ENCODE measurements at places on chromosomes 16 and 17. TPM values are rescaled to one million over a fixed set of nuclear protein-coding genes. Genes with fewer than 3 reads are reported as not detected.

NAE1 gene
- polyA plus RNA-seq, result 30.3 TPM

GRCh38 chr17:20187049-20187448, 177.9 kb downstream of the SPECC1 start:
- DNase-seq, result no peak
- H3K27ac ChIP-seq, result no peak overlapping the region
- no peaks in the 10 kb centered on the region for H3K36me3 ChIP-seq
- no peak overlapping the region for H3K4me3 ChIP-seq
- H3K4me1 ChIP-seq, result peaks cover 9% of the 10 kb centered on the region

- peaks cover 13% of the 10 kb centered on the region for H3K27me3 ChIP-seq
- no peaks in the 10 kb centered on the region for H3K4me1 ChIP-seq
- no peak overlapping the region for H3K4me3 ChIP-seq
Observed at GRCh38 chr16:22163806-22164205, 1.5 kb downstream of the SDR42E2 start.

DNA sequence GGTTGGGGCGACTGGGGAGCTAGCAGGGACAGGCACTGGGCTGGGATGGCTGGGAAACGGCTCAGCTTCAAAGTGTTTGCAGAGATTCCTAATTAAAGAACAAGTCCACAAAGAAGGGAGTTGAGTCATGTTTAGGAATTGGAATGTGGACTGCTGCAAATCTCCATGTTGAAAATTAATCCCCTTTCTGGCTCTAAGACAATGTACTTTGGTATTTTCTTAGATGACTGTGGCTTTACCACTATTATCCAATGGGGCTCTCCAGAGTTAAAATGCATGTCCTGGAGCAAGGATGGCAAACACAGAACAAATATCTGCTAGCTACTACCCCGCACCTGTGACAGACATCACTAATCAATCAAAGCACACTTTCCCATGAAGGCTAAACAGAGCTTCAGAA, 22.2 kb upstream of the WSCD1 start:
- no peak for DNase-seq
- H3K36me3 ChIP-seq, result no peaks in the 10 kb centered on the region
- no peak overlapping the region for H3K4me3 ChIP-seq
- H3K4me1 ChIP-seq, result no peaks in the 10 kb centered on the region
- no peak overlapping the region for H3K27ac ChIP-seq

DNA sequence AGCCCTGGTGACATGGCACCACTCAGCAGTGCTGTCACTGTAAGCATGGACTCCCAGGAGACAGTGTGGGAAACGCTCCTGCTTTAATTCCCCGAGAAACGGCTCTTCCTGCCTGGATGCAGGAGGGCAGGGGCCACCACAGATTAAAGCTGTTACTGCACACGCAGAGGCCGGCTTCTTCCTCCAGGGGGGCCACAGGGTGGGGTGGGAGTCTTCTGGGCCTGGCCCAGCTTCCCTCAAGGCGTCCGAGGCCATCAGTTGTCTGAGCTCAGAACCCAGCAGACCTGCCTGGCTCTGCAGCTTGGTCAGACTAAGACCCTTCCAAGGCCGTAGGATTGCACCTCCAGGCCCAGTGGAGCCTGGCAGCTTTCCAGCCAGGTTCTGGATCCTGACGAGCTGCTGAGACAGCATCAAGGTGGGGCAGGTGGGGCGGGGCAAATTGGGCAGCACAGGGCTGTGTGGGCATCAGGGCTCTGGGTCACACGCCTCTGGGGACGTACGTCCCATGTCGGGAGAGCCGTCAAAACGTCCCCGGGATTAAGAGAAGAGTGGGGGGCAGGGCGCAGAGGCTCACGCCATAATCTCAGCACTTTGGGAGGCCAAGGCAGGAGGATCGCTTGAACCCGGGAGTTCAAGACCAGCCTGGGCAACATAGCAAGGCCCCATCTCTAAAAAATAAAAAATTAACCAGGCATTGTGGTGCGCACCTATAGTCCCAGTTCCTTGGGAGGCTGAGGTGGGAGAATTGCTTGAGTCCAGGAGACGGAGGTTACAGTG, 5.0 kb upstream of the CAPN15 start:
- H3K4me3 ChIP-seq, result no peak overlapping the region
- no peak for DNase-seq
- peaks cover 3% of the 10 kb centered on the region for H3K36me3 ChIP-seq
- no peak overlapping the region for H3K27ac ChIP-seq
- no peaks in the 10 kb centered on the region for H3K27me3 ChIP-seq
- no peaks in the 10 kb centered on the region for H3K4me1 ChIP-seq

LRRC37A gene
- 1.1 TPM for polyA plus RNA-seq

DNA sequence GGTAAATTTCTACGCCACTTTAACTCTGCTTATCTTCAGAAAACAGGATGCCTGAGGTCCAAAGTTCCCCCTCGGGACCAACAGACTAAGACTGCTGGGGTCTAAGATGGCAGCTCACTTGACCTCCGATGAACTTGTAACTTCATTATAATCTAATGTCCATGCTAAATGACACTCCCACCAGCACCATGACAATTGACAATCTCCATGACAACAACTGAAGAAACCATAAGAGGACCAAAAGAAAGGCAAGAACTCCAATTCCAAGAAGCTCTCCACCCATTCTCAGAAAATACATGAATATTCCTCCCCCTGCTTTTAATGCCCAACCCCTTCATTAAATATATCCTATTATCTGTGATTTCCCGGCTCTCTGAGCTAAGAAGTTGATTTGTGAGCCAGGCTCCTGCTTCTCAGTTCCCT, 7.5 kb downstream of the CCL4 start:
- DNase-seq, result no peak
- no peaks in the 10 kb centered on the region for H3K36me3 ChIP-seq
- no peaks in the 10 kb centered on the region for H3K4me1 ChIP-seq
- no peak overlapping the region for H3K4me3 ChIP-seq

DNA sequence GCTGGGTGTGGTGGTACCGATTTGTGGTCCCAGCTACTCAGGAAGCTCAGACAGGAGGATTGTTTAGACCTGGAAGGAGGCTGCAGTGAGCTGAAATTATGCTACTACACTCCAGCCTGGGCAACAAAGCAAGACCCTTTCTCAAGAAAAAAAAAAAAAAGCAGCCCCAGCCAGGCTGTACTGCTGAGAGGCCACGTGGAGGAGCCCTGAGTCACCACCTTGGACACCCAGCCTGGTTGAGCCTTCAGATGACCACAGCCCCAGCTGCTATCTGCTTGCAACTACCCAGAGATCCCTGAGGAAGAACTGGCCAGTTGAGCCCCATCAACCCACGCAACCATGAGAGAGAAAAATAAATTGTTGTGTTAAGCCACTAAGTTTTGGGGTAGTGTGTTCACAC, 23.6 kb upstream of the GPRC5C start:
- H3K4me1 ChIP-seq, result peaks cover 3% of the 10 kb centered on the region
- no peak overlapping the region for H3K27ac ChIP-seq
- H3K36me3 ChIP-seq, result no peaks in the 10 kb centered on the region
- DNase-seq, result no peak

DNA sequence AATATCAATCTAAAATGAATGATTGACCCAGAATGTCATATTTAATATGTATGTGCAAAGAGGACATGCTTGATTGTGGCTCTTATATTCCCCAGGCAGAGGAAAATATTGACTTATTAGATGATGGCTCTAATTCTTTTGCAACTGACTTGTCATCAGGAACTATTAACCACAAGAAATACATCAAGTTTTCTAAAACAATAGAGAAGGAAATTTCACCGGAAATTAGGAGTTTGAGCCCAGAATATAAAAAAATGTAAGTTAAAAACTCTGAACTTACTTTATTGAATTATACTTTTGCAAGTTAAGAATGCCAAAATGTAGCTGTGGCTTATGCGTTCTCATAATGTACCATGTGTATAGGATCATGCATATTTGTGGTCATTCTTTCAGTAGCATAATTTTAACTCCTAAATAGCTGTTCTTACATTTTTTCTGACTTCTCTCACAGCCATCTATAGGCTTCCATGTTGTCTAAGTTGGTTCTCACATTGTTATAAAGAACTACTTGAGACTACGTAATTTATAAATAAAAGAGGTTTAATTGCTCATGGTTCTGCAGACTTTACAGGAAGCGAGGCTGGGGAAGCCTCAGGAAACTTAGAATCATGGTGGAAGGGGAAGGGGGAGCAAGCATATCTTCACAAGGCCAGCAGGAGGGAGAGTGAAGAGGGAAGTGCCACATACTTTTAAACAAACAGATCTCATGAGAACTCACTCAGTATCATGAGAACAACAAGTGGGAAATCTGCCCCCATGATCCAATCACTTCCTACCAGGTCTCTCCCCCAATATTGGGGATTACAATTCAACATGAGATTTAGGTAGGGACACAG, 11.6 kb downstream of the EFCAB13 start:
- no peak overlapping the region for H3K4me3 ChIP-seq
- H3K4me1 ChIP-seq, result no peaks in the 10 kb centered on the region
- H3K27ac ChIP-seq, result no peak overlapping the region
- H3K27me3 ChIP-seq, result no peaks in the 10 kb centered on the region
- DNase-seq, result no peak

GRCh38 chr17:50675627-50676026, 32.1 kb downstream of the ANKRD40 start:
- no peaks in the 10 kb centered on the region for H3K36me3 ChIP-seq
- H3K4me1 ChIP-seq, result no peaks in the 10 kb centered on the region
- no peaks in the 10 kb centered on the region for H3K27me3 ChIP-seq

GRCh38 chr16:56932721-56933619, 1.0 kb downstream of the HERPUD1 start:
- no peak for DNase-seq
- H3K4me1 ChIP-seq, result peaks cover 10% of the 10 kb centered on the region
- H3K27me3 ChIP-seq, result no peaks in the 10 kb centered on the region
- peak overlapping the region; percentile 81 for H3K27ac ChIP-seq
- H3K4me3 ChIP-seq, result peak overlapping the region; percentile 69
- peaks cover 18% of the 10 kb centered on the region for H3K36me3 ChIP-seq

ABCC12 gene
- 0.02 TPM for polyA plus RNA-seq

DNA sequence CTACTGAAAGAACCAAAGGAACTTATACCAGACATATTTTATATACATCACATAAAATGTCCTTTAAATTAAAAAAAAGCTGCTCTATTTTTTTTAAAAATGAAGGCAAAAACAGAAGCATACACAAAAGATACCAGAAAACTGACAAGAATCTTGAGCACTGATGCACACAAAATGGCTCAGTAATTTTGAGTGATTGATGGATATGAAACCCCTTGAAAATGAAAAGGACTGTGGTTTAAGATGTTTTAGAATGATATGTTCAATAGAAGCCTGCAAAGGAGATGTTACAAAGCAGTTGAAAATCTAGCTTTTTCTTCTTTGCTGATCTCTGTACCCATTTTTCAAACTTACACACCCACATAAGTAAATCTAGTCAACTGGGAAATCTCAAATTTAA, 2.7 kb downstream of the C16orf87 start:
- H3K4me3 ChIP-seq, result no peak overlapping the region
- no peak overlapping the region for H3K27ac ChIP-seq
- H3K36me3 ChIP-seq, result no peaks in the 10 kb centered on the region
- no peaks in the 10 kb centered on the region for H3K4me1 ChIP-seq
- no peaks in the 10 kb centered on the region for H3K27me3 ChIP-seq
- no peak for DNase-seq

GRCh38 chr17:19448341-19449268, 37.6 kb downstream of the RNF112 start:
- peaks cover 2% of the 10 kb centered on the region for H3K4me1 ChIP-seq
- no peak overlapping the region for H3K4me3 ChIP-seq
- H3K36me3 ChIP-seq, result no peaks in the 10 kb centered on the region
- H3K27me3 ChIP-seq, result no peaks in the 10 kb centered on the region

HIGD1B gene
- polyA plus RNA-seq, result not detected

DNA sequence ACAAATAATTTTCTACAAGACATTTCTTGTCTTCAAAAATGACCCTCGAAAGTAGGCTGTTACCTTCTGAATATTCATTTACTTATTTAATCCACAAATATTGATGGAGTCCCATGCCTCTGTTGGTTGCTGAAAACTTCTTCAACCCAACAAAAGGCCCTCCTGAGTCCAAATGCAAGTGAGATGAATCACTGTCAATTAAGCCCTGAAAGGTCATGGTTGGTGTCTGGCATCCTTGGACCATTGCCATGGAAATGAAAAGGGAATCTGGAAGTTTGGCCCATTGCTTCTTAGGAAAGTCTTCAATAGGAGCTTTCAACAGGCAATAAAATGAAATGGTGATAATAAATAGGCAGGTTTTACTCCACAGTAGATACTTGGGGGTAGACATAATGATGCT, 364.7 kb upstream of the DYNLRB2 start:
- H3K4me1 ChIP-seq, result no peaks in the 10 kb centered on the region
- no peak overlapping the region for H3K27ac ChIP-seq
- H3K27me3 ChIP-seq, result no peaks in the 10 kb centered on the region
- H3K4me3 ChIP-seq, result no peak overlapping the region
- no peaks in the 10 kb centered on the region for H3K36me3 ChIP-seq

GRCh38 chr17:72520665-72521303, 400.0 kb downstream of the SOX9 start:
- no peak overlapping the region for H3K27ac ChIP-seq
- H3K27me3 ChIP-seq, result no peaks in the 10 kb centered on the region
- H3K4me3 ChIP-seq, result no peak overlapping the region
- no peaks in the 10 kb centered on the region for H3K36me3 ChIP-seq
- H3K4me1 ChIP-seq, result peaks cover 3% of the 10 kb centered on the region

CDRT4 gene
- 5.6 TPM for polyA plus RNA-seq

GRCh38 chr17:50163843-50164696, 1.7 kb upstream of the SGCA start:
- no peaks in the 10 kb centered on the region for H3K27me3 ChIP-seq
- no peak overlapping the region for H3K27ac ChIP-seq
- H3K4me3 ChIP-seq, result no peak overlapping the region
- no peaks in the 10 kb centered on the region for H3K4me1 ChIP-seq
- H3K36me3 ChIP-seq, result no peaks in the 10 kb centered on the region
- no peak for DNase-seq

CYGB gene
- 2.7 TPM for polyA plus RNA-seq

GRCh38 chr16:3008690-3009037, 4.1 kb upstream of the CLDN9 start:
- H3K4me1 ChIP-seq, result peaks cover 55% of the 10 kb centered on the region
- no peaks in the 10 kb centered on the region for H3K27me3 ChIP-seq

DNA sequence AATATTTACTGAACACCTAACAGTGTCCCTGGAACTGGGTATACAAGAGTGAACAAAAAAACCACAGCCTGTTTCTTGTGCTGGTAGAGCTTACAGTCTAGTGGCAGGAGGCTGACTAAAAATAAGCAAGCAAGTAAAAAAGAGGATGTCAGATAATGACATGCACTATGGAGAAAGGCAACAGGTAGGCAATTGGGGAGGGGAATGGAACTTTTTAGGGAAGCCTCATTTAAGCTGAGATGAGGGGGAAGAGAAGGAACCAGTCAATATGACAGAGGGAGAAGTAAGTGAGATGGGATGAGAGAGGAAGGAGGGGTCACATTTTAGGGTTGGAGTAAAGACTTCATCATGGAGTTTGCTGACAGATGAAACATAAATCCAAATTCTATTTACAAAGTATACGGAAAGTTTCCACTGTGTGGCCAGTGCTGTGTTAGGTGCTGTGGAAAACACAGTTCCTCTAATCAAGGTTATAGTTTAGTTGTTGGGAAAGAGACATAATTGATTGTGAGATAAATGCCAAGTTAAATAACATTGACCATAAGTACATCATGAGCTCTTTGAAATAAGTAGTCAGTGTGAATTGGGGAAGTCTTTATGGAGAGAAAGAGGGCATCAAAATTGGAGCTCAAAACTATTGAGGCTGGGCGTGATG, 251.4 kb downstream of the FTO start:
- no peaks in the 10 kb centered on the region for H3K4me1 ChIP-seq
- H3K27me3 ChIP-seq, result no peaks in the 10 kb centered on the region
- no peak overlapping the region for H3K27ac ChIP-seq

- DNase-seq, result no peak
- H3K36me3 ChIP-seq, result no peaks in the 10 kb centered on the region
Observed at GRCh38 chr16:88550246-88550661, 19.9 kb upstream of the ZC3H18 start.

HOXB9 gene
- not detected for polyA plus RNA-seq
